Transverse colon (tissue), 4 donors: ENCODE measurements at places on chromosomes 2 and 18. TPM values are rescaled to one million over a fixed set of nuclear protein-coding genes. Genes with fewer than 3 reads are reported as not detected.
A peak's percentile ranks its signal among the peaks of the same experiment; 100 is the strongest.

DQX1 gene
- 64.3 TPM for total RNA-seq

UGT1A10 gene
- 54.2 TPM for total RNA-seq

NPC1 gene
- total RNA-seq = 41.4 TPM

RPIA gene
- total RNA-seq = 15.0 TPM

DPYSL5 gene
- total RNA-seq = 0.32 TPM

TNFAIP6 gene
- not detected for total RNA-seq

SERPINB7 gene
- not detected for total RNA-seq

C2orf92 gene
- total RNA-seq = 19.4 TPM

CDH20 gene
- not detected for total RNA-seq

PTH2R gene
- total RNA-seq = not detected

MYL1 gene
- total RNA-seq = 0.64 TPM

GRCh38 chr2:105701042-105701441, 43.7 kb upstream of the NCK2 start:
- DNase-seq = no peak

DNA sequence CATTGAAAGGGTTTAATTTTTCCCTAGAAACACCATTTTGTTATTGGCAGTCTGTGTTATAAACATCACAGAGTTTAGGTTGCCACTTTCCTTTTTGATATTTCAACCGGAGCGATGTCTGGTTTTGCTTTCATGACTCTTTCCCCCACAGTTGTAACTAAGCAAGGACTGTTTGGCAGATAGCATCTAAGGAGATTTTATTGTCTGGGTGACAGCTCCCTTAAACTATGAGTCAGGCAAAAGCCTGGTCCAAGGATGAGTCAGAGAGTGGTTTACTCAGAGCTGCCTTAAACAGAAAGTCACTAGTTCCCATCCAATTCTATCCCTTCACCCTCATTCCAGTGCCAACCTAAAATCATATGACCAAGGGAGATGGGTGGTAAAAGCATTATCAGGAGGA, 341.6 kb upstream of the VWC2L start:
- no peak for DNase-seq

DNA sequence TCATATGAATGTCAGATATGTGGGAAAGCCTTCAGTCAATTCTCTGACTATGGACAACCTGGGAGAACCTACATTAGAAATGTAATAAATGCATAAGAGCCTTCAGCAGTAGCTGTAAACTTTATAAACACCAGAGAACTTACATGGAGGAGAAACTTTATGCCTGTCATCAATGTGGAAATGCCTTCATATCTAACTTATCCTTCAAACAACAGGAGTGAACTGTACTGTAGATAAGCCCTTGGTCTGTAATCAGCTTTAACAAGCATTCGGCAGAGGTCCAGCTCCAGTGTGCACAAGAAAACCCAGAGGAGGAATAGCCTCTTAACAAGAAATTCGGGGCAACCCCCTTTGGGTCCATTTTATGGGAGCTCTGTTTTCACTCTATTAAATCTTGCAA, 14.8 kb upstream of the UXS1 start:
- DNase-seq = no peak

DNA sequence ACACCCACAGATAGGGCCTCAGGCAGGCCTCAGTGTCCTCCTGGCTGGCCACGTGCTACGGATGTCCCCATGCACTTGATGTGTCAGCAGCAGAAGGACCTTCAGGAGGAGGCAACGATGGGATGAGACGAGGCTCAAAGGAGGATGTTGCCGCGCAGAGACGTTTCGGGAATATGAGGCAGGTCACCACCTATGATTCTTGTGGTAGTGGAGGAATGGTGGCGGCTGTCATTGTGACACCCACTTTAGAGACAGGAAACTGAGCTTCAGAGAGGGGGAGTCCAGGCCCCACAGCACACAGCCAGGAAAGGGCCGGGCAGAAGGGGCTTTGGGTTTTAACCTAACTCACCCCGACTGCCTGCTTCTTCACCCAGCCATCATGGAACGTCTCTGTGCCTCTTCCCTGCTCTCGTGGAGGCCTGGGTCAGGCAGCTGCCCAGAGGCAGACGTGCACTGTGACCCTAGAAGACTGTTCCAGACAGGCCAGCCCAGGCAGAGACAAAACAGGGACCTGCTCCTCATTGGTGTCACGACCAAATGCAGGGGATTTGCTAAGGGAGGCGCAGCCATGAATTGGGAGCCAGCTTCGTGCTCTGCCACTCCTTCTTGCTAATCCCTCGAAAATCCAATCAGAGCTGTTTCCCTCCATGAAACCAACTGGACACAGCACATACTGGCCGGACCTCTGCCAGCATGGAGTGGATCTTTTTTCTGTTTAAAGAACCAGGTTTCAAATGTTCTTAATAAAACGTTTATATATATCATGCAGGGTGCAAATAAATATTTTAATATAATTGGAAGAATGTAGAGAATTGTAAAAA, 169.2 kb downstream of the ASB1 start:
- no peak for DNase-seq

- DNase-seq = no peak
Observed at GRCh38 chr2:173288561-173288960, 66.1 kb upstream of the CDCA7 start.

DNA sequence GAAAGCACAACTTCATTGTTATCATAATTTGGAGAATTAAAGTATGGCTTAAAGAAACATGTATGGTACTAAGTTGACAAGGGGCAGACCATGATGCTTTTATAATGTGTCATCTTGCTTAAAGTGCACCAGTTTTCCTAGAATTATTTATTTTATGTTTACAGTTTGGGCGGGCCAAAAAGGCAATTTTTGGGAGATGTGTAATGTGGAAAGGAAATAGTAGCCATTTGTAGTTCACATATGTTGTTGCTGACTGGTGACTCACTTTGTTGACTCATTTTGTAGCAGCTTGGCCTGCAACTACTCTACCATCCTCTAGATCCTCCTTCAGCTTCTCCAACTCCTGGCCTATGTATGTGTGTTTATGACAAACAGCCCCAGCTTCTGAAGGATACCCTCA, 7.7 kb downstream of the ZSCAN30 start:
- no peak for DNase-seq

GRCh38 chr2:2751715-2752315, 420.7 kb upstream of the MYT1L start:
- DNase-seq = no peak

DNA sequence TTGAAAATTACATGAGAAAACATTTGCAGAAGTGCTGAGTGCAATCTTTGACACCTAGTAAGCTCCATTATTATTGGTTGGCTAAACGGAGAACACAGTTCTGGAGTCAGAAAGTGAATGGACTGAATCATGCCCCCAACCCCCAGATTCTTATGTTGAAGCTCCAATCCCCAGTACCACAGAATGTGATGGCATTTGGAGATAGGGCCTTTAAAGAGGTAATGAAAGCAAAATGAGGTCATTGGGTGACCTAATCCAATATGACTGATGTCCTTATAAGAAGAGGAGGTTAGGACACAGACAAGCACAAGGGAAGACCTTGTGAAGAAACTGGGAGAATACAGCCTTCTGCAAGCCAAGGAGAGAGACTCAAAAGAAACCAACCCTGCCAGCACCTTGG, 200.9 kb upstream of the EPAS1 start:
- no peak for DNase-seq

DNA sequence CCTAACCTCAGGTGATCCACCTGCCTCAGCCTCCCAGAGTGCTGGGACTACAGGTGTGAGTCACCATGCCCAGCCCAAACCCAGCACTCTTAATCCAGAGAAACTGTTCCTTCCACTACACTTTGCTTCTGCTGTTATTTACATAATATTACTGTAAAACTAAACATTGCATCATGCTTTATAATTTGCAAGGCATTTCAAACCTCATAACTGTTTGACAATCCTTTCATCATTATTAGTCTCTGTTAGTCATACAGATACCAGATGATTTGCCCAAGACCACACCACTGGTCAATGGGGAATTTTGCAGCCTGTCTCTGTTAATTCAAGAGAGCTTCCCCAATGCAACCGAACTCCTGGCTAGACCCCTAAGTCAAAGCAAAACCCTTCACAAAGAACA, 338.3 kb downstream of the ALK start:
- no peak for DNase-seq

GRCh38 chr2:12236136-12236844, 480.4 kb upstream of the TRIB2 start:
- no peak for DNase-seq

- DNase-seq = no peak
Observed at GRCh38 chr2:135149251-135149650, 97.2 kb downstream of the RAB3GAP1 start.

DNA sequence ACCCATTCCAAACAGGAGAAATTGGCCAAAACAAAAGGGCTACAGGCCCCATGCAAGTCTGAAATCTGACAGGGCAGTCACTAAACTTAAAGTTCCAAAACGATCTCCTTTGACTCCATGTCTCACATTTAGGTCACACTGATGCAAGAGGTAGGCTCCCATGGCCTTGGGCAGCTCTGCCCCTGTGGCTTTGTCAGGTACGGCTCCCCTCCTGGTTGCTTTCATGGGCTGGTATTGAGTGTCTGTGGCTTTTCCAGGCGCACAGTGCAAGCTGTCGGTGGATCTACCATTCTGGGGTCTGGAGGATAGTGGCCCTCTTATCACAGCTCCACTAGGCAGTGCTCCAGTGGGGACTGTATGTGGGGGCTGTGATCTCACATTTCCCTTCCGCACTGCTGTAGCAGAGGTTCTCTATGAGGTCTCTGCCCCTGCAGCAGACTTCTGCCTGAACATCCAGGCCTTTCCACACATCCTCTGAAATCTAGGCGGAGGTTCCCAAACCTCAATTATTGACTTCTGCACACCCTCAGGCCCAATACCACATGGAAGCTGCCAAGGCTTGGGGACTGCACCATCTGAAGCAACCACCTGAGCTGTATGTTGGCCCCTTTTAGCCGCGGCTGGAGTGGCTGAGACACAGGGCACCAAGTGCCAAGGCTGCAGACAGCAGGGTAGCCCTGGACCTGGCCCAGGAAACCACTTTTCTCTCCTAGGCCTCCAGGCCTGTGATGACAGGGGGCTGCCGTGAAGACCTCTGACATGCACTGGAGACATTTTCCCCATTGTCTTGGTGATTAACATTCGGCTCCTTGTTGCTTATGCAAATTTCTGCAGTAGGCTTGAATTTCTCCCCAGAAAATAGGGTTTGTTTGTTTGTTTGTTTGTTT, 28.7 kb downstream of the PARD6G start:
- no peak for DNase-seq

- DNase-seq = no peak
Observed at GRCh38 chr18:3935305-3935704, 485.3 kb downstream of the TGIF1 start.

DNA sequence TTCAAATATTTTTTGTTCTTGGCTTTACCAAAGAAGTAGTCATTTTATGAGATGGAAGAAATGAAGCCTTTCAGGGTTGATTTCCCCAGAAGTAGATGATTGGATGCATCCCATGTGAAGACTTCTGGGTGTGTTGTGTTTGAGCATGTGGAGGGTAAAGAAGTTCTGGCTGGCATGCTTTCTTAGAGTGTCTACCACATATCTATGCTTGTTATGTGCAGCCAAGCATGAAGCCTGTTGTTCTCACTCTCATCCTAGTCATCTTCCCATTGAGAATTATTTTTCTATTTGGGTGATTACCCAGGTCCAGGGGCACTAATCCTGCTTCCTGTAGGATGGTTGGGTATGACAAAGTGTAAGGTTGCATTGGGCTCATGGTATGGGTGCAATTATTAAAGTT, 472.9 kb downstream of the PTPRM start:
- no peak for DNase-seq

GRCh38 chr2:134462275-134462674, 208.4 kb downstream of the MGAT5 start:
- no peak for DNase-seq

DNA sequence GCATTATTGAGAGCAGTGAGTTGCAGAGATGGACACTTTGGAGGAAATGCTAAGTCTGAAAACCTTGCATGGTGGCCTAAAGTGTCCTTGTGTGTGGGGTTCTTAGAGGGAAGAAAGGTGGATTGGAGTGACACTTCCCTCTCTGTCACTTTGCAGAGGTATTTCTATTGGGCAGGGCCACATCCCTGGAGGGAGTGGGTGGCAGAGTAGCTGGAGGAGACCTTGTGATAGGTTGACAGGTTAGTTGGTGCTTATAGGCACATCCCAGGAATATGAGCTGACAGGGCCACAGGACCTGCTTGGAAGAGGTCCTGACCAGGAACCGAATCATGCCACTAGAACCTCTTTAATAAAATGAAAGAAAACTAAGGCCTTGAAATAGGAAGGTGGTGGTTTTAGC, 972 bp upstream of the IGFBP5 start:
- no peak for DNase-seq

GRCh38 chr2:51013079-51013932, 18.6 kb downstream of the NRXN1 start:
- peak; percentile 26 for DNase-seq

GRCh38 chr18:7735196-7735595, 168.1 kb downstream of the PTPRM start:
- DNase-seq = no peak

DNA sequence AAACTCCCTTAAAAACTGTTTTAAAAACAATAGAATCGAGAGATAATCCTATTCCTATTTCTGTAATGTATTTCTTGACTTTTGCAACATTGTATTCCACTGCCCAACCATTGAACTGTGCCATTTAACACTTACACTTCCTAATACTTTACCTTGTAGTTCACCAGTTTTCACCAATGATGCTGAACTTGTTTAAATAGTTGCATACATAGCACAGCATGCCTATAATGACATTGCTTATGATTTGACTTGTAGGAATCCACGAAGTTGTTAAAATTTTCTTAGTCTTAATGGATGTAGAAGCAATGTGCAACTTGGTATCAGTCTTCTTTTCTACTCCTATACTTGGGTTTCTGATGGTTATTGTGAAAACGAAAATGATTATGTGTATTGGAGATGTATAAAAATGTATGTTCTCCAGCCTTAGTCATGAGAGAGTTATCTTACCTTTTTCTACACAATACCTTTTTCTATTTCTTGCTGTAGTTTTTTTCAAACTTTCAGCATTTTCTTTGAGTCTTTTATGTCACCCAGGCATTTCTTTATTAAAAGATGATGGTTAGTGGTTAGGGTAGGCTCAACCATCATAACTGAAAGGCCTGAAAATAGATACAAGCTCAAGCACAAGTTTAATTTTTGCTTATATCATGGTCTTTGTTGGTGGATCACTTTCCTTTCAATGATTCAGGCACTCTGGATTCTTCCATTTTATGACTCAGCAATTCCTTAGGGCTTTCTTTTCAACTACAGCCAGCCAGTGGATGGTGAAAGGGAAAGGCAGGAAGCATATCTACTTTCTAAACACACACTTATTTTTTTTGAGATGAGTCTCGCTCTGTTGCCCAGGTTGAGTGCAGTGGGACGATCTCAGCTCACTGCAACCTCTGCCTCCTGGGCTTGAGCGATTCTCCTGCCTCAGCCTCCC, 9.4 kb downstream of the GPD2 start:
- no peak for DNase-seq

DNA sequence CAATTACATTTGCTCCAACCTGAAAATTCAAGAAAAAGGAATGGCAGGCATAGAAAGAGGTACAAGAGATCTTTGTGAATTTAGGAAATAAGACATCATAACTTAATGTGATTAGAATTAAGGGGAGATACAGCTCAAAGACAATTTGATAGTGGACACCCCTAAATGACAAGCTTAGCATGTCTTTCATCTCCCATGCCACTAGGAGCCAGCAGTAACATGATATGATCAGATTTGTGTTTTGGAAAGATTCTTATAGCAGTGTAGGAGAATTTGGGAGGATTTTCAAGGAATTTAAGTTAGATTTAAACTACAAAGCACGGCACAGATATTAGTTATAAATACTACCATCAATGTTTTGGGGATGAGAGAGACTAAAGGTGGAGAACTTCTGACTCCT, 340.8 kb downstream of the RDH14 start:
- no peak for DNase-seq
